ENCODE measurements at places on chromosomes 2 and 18.

- no peak for DNase-seq
These were observed 49.0 kb upstream of the TWSG1 start for GRCh38 chr18:9285604-9286003.

DNA sequence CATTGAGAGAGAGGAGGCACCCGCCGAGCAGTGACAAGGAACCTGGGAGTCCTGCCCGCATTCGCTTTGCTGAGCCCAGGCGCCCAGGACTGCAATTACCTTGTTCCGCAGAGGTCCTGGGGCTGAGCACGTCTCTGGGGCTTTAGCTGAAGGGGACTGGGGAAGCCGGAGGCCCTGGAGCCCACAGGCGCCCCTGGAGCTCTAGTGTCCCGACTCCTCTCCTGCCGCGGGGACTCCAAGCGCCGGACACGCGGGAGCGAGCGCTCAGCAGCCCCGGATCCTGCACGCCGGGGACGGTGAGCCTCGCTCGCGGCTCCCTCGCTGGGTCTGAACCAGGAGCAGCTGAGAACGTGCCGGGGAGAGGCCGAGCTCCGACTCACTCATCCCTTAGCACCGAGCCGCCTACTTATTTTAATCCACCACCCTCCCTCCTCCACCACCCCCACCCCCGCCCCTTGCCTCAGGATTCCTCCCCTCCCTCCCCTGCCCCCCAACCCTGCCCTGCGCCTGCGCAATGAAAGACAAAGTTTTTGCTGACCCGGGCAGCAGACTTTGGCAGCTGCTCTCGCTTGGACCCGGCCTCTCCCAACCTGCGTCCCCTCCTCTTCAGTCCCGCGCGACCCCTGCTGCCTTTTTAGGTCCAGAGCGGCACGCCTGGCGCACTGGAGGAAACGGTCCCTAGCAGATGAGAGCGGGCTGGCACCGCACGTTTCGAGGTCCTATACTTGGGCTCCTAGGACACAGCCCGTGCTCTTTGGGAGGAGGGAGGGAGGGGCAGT, at the start of gene OSR1:
TSS of gene OSR1 (minus strand) at position 382 of the 779 bp plus-strand sequence. CDS start 4,818 bp downstream, outside the sequence.
- DNase-seq = no peak

GRCh38 chr2:52934323-52934898, 833.2 kb upstream of the CHAC2 start:
- no peak for DNase-seq

GRCh38 chr2:209976698-209977385, 25.6 kb upstream of the RPE start:
- DNase-seq = no peak
